ENCODE measurements at places on chromosomes 13 and 19.

GRCh38 chr19:44741258-44741731 lies 7.2 kb upstream of the BCL3 start:
- DNase-seq = no peak

- no peak for DNase-seq
These were observed 20.0 kb upstream of the UPF3A start for GRCh38 chr13:114261328-114261965.

GRCh38 chr13:35917252-35917941 lies 213.8 kb downstream of the DCLK1 start:
- DNase-seq = no peak

DNA sequence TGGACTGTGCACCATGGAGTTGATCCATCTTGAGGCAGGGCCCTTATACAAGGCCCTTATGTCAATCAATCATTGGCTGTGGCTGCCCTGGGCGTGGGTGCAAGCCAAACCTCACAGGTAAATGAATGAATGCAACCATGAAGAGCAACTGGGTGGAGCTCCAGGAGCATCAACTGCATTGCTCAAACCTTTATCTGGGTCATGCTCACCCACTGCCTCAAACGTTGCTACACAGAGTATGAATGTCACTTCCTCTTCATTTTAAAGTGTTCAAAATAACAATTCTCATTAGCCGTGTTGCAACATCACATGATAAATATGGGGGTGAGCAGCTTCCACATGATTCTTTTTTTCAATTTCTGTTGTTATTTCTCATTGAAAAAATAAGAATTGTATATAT lies 6.4 kb upstream of the ZNF333 start:
- DNase-seq = no peak

GRCh38 chr13:112857914-112858490 lies 111.0 kb upstream of the MCF2L start:
- DNase-seq = no peak

DNA sequence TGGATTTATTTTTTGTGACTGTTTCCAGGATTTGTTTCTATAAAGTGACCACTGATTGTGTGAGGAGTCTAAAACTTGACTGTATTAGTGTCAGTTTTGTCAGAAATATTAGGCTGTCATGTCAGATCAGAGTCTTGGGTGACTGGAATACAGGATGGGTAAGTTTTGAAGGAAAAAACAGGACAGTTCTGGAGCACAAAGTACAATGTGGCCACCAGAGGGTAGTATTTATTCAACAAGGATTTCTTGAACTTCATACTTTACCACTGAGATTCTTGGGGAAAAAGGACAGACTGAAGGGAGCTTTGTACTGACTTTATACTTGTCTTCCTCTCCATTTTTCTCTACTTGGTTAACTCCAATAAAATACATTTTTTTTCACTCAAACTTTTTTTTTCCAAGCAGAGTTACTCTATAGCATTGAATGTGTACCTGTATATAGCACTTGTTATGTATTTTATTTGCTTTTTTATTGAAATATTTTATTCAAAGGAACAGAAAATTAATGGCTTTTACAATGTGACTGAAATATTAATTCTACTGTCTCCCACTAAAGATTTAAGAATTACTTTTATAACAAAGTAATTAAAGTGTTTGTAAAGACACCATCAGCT lies 51.1 kb downstream of the LMO7 start:
- DNase-seq = no peak

DNA sequence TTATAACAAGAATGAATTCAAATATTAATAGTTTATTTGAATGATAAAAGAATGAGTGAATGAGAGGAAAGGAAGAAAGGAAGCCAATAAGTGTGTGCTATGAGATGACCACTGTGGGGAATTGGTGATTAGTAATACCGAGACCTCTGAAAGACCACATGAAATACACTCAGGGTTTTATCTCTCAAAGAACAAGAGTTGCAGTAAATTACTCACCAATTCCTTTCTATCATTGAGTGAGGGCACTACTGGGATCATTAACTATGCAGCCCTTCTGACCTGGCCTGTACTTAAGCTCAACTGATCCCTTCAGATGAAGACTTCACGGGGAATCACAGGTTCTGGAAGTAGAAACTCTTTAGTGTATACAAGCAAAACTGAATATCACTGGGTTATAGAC lies 1636.1 kb downstream of the SLITRK5 start:
- no peak for DNase-seq

GRCh38 chr19:41945135-41945766 lies 13.9 kb downstream of the RABAC1 start:
- peak; percentile 88 for DNase-seq

DNA sequence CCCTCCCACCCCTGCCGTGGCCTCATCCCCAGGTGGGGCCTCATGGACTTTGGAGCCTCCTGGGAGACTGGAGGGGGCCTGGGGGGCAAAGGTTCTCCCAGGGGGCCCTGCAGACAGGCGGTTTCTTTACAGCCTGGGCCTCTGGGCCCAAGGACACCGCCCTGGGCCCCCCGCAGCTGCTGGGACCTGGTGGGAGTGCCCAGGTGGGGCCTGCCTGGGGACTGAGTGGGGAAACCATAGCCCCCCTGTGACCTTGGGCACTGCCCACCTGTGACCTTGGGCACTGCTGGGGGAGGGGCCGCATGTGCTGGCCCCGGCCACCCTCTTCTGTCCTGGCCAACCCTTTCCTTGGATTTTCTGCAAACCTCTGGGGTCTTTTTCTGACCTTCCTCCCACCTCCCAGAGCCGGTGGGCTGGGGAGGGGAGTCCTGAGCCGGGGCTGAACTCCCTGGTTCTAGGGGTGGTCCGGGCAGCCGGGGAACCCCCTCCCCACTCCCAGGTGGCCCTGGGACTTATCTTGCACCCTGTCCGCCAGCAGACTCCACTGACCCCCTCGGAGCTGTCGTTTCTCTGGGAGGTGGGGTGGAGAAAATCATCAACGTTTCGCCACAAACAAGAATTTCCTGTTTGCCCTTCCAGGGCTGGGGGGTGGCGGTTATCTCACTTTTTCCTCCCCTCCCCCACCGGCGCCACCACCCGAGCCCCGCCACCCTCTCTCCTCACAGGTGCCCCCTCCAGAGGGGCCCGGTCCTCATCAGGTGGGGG lies 27.0 kb downstream of the ARID3A start:
- DNase-seq = no peak

- DNase-seq = no peak
These were observed 444.6 kb upstream of the SGCG start for GRCh38 chr13:22736084-22736767.

DNA sequence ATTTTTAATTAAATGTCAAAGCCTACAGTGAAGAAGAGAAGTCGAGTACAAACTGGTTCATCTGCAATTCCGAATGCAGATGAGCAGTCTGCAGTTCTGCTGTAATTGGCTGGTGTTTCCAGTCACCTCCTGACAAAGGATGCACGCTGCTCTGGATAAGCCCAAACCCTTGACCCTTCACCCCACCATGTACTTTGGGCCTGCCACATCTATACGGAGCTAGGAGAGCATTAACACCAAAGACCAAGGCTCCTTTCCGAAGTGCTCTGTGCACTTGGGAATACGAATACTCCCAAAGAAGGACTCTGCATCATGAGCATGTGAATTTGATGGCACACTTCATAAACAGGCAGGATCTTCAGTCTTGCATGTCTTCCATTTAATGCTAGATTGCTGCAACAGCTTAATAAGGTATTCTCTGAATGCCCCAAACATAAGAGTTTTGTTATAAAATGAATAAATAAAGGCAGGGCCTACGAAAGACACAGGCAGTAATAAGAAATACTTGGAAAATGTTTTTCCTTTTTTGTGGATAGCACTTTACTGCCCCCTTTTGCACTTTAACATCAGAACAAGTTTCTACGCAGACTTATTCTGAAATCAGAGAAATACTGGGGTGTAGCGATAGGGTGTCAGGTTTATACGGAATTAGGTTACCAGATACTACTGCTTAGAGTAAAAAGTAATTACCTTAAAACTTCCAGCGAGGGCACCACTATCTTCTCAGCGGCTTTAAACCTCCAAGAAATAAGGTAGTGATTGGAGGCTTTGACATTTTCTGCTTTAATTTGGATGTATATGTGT lies 15.0 kb downstream of the EFNB2 start:
- DNase-seq = no peak

DNA sequence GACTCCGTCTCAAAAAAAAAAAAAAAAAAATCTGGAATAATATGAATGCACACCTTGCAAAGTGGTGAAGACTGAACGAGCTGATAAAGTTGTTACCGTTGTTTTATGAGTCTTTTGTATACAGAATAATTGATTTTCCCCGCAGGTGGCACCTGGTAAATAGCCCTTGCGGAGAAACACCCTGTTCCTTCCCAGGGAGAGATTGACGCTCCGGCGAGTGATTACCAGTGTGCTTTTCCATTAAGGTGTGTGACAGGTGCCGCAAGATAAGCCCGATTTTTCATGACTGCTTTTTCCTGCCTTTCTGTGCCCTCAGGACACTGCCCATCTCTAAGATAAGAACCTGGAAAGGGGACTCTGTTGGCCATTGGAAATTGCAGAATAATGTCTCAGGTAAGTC lies 943 bp downstream of the ZNF302 start:
- DNase-seq = no peak

DNA sequence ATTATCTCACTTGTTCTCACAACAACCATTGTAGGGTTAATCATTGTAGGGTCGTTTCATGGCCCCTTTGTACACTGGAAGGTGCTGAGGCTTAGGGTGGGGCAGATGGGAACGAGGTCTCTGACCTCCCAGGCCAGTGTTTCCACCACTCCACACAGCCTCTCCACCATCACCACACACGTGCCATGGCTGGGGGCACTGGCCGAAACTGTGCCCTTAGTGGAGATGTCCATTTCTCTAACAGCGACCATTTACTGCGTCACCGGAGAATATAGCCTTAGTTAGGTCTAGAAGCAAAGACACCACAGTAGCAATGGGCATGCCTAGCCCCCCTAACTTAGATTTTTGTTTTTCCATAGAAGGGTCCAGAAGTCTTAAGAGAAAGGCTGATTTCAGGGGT lies 36.5 kb downstream of the COL4A1 start:
- no peak for DNase-seq

DNA sequence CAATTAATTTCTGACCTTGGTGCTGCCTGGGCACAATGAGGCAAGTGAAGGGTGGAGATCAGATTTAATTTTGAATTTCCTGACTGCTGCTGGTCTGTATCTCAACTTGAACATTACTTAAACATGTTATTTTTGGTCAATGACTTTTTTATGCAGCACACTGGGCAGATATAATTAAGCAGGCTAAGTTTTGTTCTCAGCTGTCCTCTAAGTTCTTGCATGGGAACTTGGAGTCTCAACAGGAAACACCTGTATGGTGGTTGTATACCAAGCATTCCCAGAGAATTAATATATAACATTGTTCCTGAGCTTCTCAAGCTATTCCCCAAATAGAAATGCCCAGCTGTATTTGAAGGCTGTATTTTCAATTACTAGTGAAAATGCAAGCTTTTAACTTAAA lies 113.5 kb upstream of the EDNRB start:
- no peak for DNase-seq

DNA sequence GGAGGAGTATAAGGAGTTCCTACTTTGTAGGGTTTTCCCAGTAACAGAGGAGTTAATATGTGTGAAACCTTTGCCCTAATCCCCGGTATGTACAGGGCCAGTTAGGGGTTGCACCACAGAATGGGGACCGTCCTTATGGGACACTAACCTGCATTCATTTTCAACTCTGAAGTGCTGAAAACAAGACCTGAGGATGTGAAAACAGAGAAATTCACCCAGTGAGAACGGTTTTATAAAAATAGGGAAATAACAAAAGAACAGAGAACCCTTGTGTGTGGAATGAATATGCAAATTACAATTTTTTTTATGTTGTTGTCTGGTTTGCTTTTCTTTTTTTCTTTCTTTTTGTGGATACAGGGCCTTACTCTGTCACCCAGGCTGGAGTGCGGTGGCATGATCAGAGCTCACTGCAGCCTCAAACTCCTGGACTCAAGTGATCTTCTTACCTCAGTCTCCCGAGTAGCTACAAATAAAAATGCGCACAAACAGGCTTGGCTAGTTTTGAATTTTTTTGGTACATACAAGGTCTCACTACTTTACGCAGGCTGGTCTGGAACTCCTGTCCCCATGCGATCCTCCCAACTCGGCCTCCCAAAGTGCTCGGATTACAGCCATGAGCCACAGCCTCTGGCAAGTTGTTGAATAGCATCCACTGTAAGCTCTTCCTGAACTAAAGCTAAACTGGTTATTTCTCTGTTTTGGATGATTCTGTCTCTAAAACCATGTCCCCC lies 10.6 kb downstream of the CLC start:
- DNase-seq = peak; percentile 27

DNA sequence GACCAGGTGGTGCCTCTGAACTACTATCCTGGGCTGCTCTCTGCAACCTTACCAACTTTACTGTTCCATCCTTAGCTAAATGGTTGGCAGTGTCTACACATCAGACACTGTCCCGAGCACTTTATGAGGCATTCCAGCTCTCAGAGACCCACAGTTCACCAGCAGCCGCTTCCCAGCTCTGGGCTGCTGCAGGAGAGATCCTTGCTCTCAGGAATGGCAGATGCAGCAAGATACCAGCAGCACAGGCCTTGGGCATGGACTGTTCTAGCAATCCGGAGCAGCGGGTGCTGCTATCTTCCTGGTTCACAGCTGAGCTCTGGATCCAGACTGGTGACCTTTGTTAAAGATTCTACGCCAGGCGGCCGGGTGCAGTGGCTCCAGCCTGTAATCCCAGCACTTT lies 3.3 kb upstream of the LPAR2 start:
- no peak for DNase-seq

Data from GM10248 (cell line).